Endothelial cell (in vitro differentiated cells): ENCODE measurements at places on chromosomes 5 and 9. TPM values are rescaled to one million over a fixed set of nuclear protein-coding genes. Genes with fewer than 3 reads are reported as not detected.

GRCh38 chr5:171639205-171639621 is 146.4 kb upstream of the SMIM23 start:
- DNase-seq = no peak

- no peak for DNase-seq
These were observed 18.7 kb upstream of the SEMA6A start for GRCh38 chr5:116593340-116593739.

DNA sequence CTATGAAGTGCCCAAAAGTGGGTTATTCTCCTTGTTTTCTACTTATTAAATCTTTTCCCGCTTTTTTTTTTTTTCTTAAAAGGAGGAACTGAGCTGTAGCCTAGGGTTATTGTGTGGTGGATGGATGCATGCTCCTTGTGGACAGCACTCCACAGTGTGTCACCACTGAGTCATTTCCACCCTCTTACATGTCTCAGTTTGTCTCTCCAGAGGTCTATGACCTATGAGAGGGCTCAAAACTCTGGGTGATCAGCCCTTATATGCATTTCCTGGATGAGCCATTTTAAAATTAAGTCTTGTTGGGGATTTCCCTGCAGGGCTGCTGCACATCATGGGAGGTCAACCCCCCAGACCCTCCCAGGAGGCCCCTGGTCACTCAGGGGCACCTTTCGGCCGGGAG is 102.2 kb upstream of the MOCS2 start:
- DNase-seq = no peak

DNA sequence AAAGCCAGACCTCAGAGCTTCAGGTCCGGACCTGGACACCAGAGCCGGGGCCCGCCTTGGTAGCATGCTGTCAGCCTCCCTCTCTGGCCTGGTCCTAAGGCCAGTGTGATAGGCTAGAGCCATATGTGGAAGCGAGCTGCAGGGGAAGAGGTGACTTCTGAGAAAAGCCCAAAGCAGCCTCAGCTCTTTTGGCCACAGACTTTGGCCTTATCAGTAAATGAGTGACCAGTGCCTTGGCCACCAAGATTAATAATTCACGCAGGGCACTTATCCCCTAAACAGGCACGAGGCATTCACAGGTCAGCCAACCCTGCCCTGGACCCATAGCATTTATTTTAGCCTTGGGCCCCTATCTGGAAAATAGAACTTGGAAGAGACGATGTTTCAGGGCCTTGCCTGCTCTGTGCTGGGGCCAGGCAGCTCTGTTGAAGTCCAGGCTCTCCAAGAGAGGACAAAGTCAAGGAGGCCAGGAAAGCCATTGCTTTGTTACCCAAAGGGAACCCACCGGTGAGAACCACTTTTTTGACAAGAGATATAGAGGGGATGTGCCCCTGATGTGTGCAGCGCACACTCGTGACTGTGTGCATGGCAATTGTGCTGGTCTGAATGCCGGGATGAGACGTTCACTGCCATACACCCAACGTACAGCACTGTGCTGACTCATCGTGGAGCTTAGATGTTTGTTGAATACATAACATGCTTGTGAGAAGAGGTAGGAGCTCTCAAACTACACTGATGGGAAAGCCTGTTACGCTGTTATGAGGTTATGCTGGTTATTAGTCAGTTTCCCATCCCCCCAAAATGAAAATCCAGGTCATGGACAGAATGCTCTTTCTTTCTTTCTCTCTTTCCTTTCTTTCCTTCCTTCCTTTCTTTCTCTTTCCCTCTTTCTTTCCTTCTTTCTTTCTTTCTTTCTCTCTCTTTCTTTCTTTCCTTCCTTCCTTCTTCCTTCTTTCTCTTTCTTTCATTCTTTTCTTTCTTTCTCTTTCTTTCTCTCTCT is 5.0 kb upstream of the SLC34A1 start:
- DNase-seq = no peak

GRCh38 chr5:146042628-146043279 is 62.6 kb downstream of the PLAC8L1 start:
- DNase-seq = no peak

The TXNDC8 gene
- not detected for total RNA-seq

The PCDHGB1 gene
- total RNA-seq = 3.1 TPM

The IL13 gene
- total RNA-seq = not detected

The CDC25C gene
- total RNA-seq = 3.8 TPM

The CDKN2A gene
- total RNA-seq = not detected

The GARIN3 gene
- total RNA-seq = not detected
